ENCODE measurements at places on chromosomes 16 and 17.

DNA sequence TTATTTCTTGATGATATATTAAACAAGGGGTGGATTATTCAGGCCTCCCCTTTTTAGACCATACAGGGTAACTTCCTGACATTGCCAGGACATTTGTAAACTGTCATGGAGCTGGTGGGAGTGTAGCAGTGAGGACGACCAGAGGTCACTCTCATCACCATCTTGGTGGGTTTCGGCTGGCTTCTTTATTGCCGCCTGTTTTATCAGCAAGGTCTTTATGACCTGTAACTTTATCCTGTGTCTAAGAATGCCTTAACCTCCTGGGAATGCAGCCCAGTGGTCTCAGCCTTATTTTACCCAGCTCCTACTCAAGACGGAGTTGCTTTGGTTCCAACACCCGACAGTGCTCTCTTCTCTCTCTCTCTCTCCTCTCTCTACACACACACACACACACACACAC, 221.9 kb downstream of the C16orf95 start:
- no peak for DNase-seq

DNA sequence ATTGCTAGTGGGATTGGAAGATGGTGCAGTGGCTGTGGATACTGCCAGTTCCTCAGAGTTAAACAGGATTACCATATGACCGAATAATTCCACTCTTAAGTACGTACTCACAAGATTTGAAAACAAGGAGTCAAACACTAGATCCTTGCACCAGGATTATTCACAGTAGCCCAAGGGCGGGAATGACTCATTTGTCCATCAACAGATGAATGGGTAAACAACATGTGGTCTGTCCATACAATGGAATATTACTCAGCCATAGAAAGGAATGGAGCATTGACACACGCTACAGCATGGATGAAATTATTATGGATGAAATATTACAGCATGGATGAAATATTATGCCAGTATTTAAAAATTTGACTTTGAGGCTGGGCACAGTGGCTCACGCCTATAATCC, 9.1 kb upstream of the MAPK8IP3 start:
- DNase-seq = no peak

GRCh38 chr16:441447-441846, 16.0 kb downstream of the RAB11FIP3 start:
- no peak for DNase-seq

GRCh38 chr16:57883953-57884654, 81.8 kb upstream of the KIFC3 start:
- no peak for DNase-seq

DNA sequence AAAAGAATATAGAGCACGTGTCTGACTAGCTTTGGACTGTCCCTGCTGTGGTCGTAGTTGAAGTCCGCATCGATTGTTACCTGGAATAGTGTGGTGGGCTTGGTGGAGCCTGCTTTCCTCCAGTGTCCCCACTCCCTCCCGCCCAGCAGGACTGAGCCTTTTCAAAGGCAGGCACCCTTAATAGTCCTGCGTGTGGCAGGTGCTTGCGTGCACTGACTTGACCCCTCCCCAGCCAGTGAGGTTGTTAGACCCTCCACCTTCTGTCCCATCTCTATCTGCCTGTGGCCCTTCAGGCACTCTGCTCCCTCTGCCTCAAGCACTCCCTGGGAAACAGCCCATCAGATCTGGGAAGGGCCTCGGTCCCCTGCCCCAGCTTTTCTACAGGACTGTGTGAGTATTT, 36.6 kb downstream of the TMEM11 start:
- no peak for DNase-seq

DNA sequence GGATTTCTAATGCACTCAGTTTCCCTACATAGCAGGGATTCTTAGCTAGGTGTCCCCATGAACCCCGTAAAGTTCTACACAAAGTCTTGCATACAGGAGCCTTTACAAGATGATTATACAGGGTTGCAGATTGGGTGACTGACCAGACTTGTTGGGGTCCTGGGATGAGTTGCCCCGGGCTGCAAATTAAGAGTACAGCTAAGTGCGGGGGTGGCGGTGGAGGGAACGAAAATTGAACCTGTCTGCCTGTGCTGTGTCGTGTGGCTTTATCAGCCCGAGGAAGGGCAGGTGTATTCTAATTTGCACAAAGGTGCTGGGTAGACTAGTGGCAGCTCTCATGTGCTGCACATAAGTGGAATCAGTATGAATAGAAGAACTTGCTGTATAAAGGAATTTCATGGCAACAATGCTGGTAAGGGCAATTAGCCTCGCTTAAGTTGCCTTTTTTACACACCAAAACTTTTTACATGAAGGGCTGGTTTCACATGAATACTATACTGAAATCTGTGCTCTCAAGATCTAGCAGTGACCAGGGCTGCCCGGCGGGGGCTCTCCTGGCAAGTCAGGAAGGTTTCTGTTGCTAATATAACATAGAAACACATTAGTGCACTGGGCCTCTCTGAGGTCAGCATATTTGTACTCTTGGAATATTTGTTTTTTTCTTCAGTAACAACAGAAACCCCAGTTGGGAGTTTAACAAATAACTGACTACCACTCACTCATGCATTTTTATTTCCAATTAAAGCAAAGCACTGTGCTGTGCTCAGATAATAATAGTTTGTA, 50.7 kb downstream of the ADCY7 start:
- no peak for DNase-seq

DNA sequence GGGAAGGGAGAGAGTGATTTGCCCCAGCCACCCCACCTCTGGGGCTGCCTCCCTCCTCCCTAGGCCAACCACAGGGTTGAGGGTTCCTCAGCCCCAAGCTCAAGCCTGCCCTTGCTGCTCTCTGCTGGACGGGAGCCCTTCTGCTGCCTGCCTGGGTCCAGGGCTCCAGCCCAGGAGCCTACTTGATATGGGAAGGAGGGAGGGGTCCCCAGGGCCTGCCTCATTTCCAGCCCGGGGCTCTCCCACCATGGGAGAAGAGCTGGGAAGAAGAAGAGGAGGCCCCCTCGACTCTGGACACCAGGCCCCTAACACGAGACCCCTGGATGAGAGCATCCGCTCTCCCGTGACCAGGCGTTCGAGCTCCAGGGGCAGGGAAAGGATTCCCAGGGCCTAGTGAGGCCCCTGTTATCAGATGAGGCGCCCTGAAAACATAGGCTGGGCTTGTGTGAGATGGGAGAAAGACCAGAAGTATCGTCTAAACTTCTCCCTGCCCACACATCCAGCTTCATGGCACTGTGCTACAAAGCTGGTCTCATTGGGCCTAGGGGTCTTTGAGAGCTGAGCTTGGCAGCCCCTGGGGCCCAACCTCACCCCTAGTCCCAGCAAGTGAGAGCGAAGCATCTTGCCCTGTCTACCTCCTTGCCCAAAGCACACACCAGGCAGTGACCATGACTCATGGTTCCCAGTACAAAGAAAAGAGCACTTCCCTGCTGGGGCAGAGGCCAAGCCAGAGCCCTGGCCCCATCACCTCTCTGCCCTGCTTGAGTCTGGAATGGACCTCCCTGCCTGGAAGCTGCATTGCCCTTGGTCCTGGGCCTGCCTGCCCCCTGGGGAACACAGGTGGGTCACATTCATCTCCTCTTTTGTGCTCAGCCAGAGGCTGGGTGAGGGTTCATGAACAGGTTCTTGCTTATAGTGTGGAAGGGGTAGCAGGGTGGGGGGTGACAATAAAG, 987 bp downstream of the SLC16A5 start:
- no peak for DNase-seq

DNA sequence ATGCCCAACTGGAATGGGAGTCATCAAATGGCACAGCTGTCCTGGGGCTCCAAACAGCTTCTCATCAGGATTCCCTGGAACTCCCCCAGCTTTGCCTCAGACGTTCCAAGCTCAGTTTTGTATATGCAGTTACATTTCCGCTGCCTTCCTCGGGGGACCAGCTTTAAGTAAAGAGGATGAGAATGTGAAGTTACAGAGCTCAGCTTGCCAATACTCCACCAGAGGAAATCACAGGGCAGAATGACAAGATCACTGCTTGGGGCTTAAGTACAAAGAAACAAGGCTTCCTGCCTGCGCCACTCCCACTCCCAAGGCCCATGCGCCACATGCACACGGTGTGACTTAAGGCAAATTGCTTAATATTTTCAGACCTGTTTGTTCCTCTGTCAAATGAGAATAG, 272.4 kb upstream of the CDH11 start:
- no peak for DNase-seq

DNA sequence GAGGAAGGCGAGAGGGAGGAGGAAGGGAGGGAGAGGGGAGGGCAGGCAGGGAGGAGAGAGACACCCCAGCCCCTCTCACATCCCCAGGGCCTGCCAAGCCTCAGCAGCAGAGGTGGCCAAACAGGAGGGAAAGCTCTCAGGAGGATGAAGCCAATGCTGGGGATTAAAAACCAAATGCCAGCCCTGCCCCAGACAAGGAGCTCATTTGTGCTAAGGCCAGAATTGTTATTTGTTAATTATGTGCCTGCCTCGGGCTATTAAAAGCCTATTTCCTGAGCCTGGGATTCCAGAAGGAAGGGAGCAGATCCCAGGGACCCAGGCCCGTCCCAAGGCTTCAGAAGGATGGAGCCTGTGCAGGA, 27.9 kb upstream of the GINS2 start:
- no peak for DNase-seq

DNA sequence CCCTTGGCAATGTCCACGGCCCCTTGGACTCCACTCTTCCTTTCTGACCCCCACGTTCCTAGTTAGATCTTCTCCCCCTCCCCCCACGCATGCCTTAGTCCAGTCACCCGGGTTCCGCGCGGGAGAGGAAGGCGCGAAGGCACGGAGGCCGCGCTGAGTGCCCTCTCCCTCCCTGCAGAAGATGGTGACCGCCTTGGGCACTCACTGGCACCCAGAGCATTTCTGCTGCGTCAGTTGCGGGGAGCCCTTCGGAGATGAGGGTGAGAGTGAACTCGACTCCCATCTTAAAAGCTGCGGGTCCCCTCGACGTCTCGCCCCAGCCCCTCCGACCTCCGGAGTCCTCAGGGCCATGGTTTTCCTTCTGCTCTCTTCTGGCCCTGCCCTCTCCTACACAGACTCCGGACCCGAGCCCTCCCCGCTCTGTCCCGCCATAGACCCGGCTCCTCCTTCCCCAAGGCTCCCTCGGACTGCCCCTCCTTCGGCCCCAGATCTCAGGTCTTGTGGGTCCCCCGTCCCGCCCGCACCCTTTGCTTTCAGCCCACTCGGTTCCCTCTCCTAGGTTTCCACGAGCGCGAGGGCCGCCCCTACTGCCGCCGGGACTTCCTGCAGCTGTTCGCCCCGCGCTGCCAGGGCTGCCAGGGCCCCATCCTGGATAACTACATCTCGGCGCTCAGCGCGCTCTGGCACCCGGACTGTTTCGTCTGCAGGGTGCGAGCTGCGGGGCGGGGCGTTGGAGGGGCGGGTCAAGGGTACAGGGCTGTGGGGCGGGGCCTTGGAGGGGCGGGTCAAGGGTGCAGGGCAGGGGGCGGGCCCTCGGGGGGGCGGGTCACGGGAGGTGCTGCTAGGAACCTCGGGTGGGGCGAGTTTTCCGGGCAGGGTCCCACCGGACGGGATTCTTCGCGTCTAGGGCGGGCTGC, 4.6 kb downstream of the TGFB1I1 start:
- DNase-seq = no peak

- DNase-seq = no peak
These were observed 6.0 kb downstream of the POLR2A start for GRCh38 chr17:7490144-7490543.

GRCh38 chr16:71574702-71575101, 2.2 kb downstream of the TAT start:
- no peak for DNase-seq

GRCh38 chr16:54022362-54022761, 264.2 kb downstream of the IRX3 start:
- no peak for DNase-seq

DNA sequence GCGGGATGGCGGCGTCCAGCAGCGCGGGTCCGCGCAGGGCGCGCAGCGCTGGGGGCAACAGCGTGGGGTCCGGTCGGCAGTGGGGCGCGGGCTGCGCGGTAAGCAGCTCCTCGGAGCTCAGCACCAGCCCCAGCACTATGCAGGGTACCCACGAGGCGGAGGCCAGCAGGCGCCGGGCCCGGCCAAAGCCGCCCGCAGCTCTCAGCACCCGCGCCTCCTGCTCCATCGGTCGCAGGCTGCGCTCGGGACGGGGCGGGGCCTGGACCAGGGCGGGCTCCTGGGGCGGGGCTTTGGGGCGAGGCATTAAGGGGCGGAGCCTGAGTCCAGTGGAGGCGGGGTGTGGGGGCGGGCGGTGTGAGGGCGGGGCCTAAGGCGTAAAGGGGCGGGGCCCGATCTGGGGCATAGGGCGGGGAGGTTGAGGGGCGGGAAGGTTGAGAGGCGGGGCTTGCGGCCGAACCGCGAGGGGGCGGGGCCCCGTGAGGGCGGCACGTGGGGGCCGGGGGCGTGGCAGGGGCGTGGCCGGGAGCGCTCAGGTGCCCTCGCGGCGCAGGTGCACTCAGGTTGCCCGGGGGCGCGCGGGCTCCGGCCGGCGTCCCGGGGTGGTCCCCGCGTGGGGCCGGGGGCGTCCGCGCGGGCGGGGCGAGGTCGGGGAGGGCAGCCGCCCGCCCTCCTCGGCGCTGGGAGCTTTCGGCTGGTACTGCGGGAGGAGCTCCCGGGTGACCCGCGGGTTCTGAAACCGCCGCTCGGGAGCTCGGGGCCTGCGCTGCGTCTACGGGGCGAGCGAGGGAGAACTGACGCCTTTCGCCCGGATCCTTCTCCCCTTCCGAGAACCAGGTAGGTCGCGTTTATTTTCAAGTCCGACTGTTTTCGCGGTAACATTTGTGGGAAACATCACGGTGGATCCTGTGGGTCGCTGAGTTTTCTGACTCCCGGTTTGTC, 1.4 kb upstream of the SLC22A31 start:
- DNase-seq = no peak

GRCh38 chr16:71645450-71645849, 19.5 kb downstream of the MARVELD3 start:
- no peak for DNase-seq

GRCh38 chr17:50763716-50764475, 3.4 kb downstream of the ANKRD40CL start:
- no peak for DNase-seq

GRCh38 chr17:75908201-75908600, 3.5 kb upstream of the MRPL38 start:
- no peak for DNase-seq

GRCh38 chr16:27769561-27770255, 219.8 kb downstream of the KATNIP start:
- peak; percentile 17 for DNase-seq

DNA sequence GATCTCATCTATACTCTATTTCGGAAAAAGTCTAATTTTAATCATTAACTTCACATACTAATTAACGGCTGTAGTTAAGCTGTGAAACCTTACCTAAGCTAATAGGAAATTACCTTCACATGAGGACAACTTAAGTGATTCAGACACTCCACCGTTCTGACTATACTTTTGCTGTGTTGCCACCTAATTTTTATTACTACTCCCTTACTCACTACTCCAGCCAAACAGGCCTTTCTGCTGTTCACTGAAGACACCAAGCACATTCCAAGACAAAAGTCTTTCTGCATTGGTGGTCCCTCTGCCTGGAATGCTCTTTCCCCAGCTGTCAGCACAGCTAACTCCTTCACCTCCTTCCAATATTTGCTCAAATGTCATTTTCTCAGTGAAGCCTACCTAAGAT, 1.3 kb downstream of the CMTR2 start:
- DNase-seq = no peak

Data from AG09309 (cell line).